Head of caudate nucleus (tissue), 42 donors: ENCODE measurements at places on chromosomes 3 and 15.

- DNase-seq: no peak
Measured at GRCh38 chr15:36879568-36880222, 220.7 kb downstream of the MEIS2 start.

- DNase-seq: no peak
Measured at GRCh38 chr15:66996094-66996493, 69.3 kb upstream of the SMAD3 start.

GRCh38 chr3:136353461-136353860 is 103.3 kb downstream of the PCCB start:
- DNase-seq: no peak

- no peak for DNase-seq
Measured at GRCh38 chr3:69203631-69204314, 81.4 kb upstream of the LMOD3 start.

GRCh38 chr3:46285931-46286619 is 43.8 kb downstream of the CCR3 start:
- DNase-seq: no peak
